ENCODE measurements at places on chromosomes 11 and 22.

GRCh38 chr11:61476371-61476770 lies 32.2 kb upstream of the LRRC10B start:
- no peak for DNase-seq

- DNase-seq = peak; percentile 60
Measured at GRCh38 chr11:1515082-1516060, 28.8 kb upstream of the MOB2 start.

DNA sequence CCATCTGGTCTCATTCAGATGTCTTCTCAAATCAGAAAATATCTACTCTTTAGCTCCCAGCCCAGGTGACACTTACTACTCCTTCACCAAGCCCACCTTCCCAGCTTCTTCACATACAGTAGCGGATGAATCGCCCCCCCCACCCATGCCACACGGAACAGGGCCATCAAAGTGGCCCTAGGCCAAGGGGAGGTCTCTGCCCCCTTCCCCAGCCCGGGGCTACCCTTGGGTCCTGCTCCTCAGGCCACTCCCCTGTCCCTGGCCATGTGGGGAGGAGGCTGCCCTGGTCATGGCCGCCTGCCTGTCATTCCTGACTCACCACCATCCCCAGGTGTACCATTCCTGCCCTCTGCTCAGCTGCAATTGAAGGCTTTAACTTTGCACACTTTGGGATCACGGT lies 142.8 kb downstream of the NECTIN1 start:
- DNase-seq = no peak

DNA sequence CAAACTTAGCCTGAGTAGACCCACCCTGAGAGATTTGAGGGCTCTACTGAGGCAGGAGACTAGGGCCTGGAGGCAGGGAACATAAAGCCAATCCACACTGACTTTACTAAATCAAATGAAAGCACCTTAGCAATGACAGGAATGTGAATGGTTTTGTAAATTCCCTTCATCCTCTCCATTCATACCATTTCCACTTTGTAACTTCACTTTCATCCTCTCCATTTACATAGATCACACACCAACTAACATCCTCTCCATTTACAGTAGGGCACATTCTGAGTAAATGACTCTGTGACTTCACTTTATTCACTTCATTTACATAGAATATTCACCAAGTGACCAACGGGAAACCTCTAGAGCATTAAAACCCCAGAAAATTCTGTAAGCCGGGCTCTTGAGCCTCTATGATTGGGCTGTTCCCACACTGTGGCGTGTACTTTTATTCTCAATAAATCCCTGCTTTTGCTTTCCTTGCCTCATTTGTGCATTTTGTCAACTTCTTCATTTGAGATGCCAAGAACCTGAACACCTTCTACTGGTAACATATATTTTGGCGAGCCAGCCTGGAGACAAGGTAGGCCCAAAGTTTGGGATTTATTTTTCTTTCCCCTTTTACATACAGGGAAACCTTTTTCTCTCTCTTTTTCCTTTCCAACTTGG lies 82.9 kb downstream of the PIWIL4 start:
- DNase-seq = no peak

DNA sequence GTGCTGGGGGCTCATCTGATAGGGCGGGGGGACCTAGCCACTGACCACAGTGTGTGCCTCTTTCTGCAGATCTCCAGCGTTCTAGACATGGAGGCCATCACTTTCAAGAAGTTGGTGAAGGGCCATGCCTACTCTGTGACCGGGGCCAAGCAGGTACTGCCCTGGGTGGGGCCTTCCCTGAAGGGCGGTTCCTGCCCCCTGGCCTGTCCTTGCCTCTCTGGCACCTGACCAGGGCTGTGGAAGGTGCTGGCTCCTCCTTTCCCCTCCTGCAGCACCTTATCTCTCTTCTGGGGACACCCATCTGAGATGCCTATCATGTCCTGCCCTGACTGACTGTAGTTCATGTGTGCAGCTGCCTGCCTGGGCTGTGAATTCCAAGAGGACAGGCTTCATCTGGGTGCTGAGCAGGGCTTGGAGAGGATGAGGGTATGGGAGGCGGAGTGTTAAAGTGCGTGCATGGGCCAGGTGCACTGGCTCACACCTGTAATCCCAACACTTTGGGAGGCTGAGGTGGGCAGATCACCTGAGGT lies 5.5 kb downstream of the CAPN1 start:
- no peak for DNase-seq

DNA sequence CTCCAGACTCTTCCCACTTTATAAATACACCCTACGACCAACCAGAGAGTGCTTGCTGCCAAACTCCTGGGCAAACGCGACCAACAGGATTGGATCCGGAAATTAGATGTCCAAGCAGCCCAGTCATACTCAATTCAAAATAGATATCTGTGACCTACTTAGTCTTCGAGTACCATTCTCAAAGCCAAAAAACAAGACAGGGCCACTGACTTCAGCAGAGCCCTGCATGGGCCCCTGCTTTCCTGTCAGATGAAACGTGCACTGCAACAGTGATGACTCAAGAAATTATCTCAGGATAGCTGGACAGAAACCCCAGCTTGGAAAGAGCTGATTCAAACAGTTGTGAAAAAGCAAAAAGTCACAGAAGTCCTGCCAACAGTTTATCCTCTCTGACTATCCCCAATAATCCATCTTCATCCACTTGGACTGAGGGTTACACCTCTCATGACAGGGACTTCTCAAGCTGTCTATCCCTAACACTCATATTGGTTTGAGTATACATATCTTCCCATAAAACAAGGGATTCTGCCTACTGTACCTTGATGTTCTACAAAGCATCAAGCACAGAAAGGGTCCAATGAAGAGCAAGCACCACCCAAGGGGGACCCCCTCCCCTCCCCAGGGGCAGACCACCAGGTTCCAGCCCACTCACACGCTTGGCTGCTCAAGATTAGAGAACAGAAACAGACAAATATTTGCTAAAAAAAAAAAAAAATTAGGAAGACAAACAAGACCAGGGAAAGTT lies 17.4 kb downstream of the SMCO4 start:
- no peak for DNase-seq

DNA sequence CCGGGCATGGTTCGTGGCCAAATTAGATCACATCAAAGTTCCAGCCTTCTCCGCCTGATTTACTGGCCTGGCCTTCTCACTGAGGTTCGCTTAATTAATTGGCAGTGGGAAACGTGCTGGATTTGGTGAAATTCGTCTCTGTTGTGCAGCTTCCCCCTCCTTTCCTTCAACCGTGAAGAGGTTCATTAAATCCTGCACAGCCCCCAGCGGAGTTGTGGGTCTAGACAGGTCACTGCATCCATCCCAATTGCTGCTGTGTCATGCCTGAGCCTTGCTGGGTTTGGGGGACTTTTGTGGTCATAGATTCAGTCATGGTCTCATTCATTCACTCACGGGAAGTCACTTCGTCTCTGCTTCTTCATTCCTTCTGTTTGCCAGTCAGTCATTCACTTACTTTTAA lies 90.0 kb downstream of the INSC start:
- no peak for DNase-seq

GRCh38 chr11:130469181-130469580 lies 20.7 kb downstream of the ADAMTS15 start:
- no peak for DNase-seq

GRCh38 chr22:28171115-28171514 lies 252.1 kb upstream of the PITPNB start:
- DNase-seq = no peak

DNA sequence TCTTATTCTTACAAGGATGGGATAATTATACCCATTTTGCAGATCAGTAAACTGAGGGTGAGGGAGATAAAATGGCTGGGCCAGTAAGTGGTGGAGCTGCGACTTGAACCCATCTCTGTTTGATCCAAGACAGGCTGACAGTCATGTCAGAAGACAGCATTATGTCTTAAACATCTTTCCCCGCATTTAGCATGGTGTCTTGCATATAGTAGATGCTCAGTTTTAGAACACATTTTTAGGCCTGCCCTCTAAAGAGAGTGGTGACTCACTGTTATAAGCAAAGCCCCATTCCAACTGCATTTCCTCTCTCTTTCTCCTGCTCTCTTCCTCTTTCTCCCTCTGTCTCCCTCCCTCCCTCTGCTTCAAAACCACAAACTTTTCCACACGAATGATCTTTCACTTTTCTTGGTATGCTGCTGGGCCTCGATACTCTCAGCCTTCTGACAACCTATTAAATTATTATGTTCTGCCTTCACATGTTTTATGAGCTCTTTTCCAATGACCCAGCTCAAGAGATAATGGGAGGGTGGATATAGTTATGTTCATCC lies 25.2 kb downstream of the CWC15 start:
- no peak for DNase-seq

GRCh38 chr22:33570110-33570509 lies 350.2 kb downstream of the LARGE1 start:
- no peak for DNase-seq

GRCh38 chr11:88292171-88292843 lies 45.2 kb downstream of the CTSC start:
- no peak for DNase-seq

- no peak for DNase-seq
Measured at GRCh38 chr11:108392353-108392752, 75.0 kb downstream of the C11orf65 start.

DNA sequence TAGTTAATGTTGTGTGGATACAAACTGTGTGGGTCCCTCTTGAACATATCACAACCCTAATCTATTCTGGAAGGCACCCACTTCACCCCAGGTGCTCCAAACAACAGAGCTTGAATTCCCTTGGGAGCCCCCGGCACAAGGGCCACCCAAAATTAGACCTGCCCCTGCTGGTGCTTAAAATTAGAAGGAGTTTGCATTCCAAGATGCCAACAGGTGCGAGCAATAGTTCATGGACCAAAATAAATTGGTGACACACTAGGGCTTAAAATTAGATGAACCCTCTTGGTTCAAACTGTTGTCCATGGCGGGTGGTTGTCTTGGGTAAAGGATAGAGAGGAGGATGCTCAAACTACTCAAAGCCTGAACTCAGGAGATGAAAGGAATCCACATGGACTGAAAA lies 291.5 kb downstream of the MN1 start:
- DNase-seq = no peak

DNA sequence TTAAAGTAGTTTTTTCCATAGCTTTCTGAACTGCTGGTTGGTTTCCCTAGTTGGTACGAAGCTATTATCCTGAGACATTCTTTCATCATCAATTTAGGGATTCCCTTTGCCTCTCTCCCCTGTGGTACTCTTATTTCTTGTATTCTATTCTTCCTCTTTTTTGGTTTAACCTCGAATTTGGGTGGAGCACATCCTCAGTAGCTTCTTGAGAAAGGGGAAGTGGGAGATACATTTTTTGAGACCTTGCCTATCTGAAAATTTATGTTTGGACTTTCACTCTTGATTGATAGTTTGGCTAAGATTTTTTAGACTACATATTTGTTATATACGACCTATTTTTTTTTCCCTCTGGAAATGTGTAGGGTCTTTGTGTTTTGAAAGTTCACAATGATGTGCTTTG lies 121.7 kb upstream of the ZBED5 start:
- DNase-seq = no peak

DNA sequence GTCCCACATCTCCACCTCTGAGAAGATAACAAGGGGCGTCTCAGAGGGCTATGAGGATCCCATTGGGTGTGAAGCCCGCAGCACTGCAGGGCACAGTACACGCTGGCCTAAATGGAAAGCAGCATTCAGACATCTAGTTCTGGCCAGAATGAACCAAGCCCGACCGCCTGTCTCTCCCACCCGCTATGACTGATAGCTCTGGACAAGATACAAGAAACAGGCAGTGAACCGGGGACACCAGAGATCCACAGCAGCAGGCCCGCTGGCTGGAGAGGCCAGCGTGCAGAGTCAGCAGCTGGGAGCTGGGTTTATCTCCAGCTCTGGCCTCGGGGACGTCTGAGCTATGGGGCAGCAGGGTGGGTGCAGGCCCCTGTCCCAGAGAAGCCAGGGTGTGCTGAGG lies 9.6 kb downstream of the CERK start:
- no peak for DNase-seq

GRCh38 chr11:91790346-91791170 lies 434.1 kb upstream of the FAT3 start:
- DNase-seq = no peak

DNA sequence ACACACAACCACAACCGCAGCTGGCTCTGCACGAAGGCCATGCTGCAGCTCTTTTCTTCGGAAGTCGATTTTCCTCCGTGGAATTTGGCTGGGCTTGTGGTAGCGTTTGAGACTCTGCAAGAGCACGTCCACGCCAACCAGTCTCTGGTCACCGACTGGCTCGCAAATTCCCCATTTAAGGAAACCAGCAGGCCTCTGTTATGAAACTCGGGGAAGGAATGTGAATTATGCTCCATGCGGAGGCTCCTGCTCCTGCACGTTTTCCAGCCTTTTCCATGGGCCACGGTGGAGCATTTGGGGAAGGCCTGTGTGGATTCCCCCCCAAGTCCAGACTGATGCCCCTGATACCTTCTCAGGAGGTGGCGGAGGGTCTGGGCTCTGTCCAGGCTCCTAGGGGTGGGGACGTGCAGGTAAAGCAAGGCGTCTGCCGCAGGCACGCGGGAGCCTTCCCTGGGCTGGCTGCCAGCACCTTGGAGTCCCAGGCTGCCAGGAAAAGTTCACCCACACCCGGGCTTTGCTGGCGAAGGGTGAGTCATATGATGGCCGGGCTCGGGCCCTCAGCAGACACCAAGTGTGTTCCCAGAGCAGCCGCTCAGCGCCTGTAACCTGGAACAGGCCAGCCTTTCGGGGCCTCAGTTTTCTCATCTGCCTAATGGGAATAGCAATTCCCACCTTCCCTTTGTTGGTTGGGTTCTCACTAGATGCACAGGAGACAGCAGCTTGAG lies 41.9 kb downstream of the LRP5 start:
- DNase-seq = no peak

DNA sequence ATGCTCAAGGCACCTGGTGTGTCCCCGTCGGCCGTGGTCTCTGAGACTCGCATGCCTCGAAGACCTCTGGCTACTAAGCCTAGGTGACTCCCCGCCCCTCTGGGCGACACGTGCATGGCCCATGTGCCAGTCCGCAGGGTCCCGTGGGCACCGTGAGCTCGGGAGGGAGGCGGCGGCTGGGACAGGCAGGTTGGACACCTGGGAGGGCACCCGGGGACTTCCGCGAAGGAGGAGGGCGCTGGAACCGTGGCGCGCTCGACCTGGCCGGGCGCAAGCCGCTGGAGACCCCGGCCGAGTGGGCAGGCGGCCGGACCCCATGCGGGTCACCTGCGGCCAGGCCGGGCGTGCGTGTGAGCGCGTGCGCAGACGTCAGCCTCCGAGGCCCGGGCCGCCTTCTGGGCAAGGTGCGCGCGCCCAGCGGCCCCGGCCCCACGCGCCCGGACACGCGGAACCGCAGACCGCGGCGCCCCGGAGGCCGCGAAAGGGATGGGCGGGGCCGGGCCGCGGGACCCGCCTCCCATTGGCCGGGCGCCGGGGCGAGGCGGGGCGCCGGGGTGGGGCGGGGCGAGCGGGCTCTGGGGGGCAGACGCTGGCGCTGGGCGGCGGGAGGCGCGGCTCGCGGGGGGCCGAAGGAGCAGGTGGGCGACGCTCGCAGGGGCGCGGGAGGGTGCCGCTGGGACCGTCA lies 579 bp upstream of the RASD2 start:
- peak; percentile 25 for DNase-seq

- no peak for DNase-seq
Measured at GRCh38 chr11:19458231-19458630, 217.5 kb upstream of the E2F8 start.

- DNase-seq = no peak
Measured at GRCh38 chr11:118614511-118614910, 7.1 kb downstream of the PHLDB1 start.

Measured in activated CD4-positive, alpha-beta T cell treated with anti-CD3 and anti-CD28 coated beads, Interleukin-2, amount 50 U/mL, for 24 hours (primary cell).